ENCODE measurements at places on chromosomes 3 and 15.

DNA sequence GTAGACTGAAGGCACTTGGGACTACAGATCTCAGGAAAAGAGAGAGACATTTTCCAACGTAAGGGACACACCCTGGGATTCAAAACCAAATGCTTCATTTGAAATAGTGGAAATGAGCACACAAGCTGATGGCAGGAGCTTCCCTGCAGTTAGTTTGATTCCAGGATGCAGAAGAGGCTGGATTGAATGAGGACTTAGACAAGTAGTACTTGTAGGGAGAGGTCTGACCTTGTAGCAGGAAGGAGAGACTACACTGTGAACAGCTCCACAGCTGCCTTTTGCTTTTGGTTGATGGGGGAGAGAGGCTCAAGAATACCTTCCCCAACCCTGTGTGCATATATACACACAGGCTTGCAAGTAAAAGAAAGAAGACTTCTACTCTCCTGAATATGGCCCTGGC is 51.5 kb downstream of the PDE8A start:
- no peak for DNase-seq

GRCh38 chr3:78660957-78661356 is 1106.8 kb downstream of the ROBO1 start:
- DNase-seq: no peak

DNA sequence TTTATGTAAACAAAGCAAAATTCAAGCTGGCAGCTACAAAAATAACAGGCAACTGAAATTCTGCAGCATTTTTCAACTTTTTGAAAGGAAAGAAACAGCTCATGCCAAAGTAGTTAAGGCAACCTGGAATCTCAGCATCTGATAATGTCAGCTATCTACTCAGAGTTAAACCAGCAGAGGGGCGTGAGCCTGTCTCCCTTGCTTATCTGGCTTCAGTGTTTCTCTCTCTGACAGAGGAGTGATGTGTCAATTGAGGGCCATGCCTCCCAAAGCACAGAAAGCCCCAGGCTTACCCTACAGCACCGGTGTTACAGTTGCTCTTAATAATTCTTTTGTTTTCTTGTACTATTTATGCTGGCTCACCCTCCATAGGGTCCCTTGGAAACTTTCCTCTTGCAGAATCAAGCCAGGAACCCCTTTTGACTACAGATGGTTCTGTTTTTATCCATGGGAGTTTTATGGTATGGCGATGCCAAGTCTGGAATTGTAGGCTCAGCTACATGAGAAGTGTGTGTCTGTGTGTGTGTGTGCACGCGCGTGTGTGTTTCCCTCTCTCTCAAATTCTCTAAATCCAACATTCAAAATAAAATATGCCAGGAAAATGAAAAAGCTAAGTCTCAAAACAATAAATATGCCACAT is 7.3 kb downstream of the TMEM212 start:
- no peak for DNase-seq

GRCh38 chr15:65633752-65634151 is 12.0 kb downstream of the SLC24A1 start:
- DNase-seq: no peak
